ENCODE measurements at places on chromosomes 5 and 9.

DNA sequence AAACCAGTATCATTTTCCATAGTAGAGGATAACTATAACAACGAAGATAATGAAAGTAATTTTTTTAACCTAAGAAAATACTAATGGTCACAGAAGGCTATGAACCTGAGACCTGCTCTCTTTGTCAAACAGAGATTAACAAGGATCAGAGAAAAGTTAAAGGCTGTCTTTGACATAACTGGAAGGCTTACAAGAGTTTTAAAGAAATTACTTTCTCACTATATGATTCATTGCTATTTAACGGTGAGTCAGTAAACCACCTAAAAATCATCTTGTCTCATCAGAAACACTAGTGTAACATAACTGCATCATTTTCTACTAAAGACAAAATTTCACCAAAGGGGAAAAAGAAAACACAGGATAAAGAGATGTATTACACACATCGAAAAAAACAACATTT lies 19.3 kb downstream of the MLANA start:
- H3K4me1 ChIP-seq: no peaks in the 10 kb centered on the region
- no peaks in the 10 kb centered on the region for H3K27me3 ChIP-seq
- H3K4me3 ChIP-seq: no peak overlapping the region
- no peak for DNase-seq
- no peak overlapping the region for H3K27ac ChIP-seq

DNA sequence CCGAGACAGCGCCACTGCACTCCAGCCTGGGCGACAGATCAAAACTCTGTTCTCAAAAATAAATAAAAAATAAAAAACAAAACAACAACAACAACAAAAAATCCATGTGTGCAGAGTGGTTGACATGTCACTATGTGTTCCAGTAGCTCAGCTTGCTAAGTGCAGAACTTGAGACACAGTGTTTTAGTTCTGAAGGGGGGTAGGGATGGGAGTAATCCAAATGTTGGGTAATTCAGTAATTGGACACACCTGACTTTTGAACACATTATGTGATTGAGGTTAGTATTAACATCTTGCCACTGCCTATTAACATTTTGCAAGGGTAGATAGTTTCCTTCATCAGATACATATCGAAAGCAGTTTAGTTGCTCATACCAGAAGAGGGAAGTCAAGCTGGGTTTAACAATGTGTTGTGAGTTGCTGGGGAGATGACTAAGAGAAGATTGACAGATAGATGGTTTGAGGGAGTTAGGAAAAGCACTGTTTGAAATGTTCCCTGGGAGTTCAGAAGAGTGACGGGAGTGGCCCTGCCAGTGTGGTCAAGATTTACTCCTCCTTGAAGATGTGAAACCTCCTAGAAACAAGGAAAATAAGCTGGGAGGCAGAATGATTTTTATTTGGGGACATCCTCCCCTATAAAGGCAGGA lies 928 bp downstream of the HACD4 start:
- H3K27me3 ChIP-seq: no peaks in the 10 kb centered on the region
- H3K4me1 ChIP-seq: peaks cover 4% of the 10 kb centered on the region
- peak overlapping the region; percentile 52 for H3K4me3 ChIP-seq
- no peak overlapping the region for H3K27ac ChIP-seq

GRCh38 chr5:172150514-172151425 lies 37.3 kb downstream of the STK10 start:
- H3K4me1 ChIP-seq: no peaks in the 10 kb centered on the region
- DNase-seq: no peak
- no peak overlapping the region for H3K27ac ChIP-seq
- H3K4me3 ChIP-seq: no peak overlapping the region
- H3K27me3 ChIP-seq: no peaks in the 10 kb centered on the region

- no peaks in the 10 kb centered on the region for H3K4me1 ChIP-seq
- no peak for DNase-seq
- no peak overlapping the region for H3K4me3 ChIP-seq
- no peaks in the 10 kb centered on the region for H3K36me3 ChIP-seq
Observed at GRCh38 chr9:112338561-112338960, 5.1 kb upstream of the PTBP3 start.

GRCh38 chr5:155598552-155598951 lies 585.0 kb downstream of the KIF4B start:
- no peaks in the 10 kb centered on the region for H3K27me3 ChIP-seq
- no peaks in the 10 kb centered on the region for H3K36me3 ChIP-seq
- DNase-seq: no peak
- no peak overlapping the region for H3K27ac ChIP-seq
- no peak overlapping the region for H3K4me3 ChIP-seq

DNA sequence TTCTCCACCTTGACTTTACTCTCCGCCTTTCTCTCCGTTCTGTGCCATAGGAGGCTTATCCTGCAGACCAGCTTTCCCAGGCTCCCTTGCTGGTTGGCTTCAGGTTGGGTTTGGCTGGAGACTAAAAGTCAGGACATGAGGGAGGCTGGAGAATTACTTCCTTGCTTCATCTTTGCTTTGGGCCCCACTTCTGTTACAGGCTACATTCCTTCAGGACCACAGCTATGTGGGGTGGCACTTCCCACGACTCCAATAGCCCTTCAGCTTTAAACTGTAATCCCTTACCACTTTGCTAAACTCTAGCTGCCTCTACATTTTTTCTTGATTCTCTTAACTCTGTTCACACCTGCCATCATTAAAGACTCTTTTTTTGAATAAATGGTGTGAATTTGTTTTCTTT lies 186.7 kb upstream of the NR4A3 start:
- no peak overlapping the region for H3K4me3 ChIP-seq
- H3K27me3 ChIP-seq: no peaks in the 10 kb centered on the region
- no peak for DNase-seq
- no peaks in the 10 kb centered on the region for H3K4me1 ChIP-seq
- H3K27ac ChIP-seq: no peak overlapping the region
- H3K36me3 ChIP-seq: no peaks in the 10 kb centered on the region

GRCh38 chr5:88390096-88390441 lies 121.4 kb upstream of the TMEM161B start:
- H3K36me3 ChIP-seq: no peaks in the 10 kb centered on the region
- DNase-seq: no peak
- H3K4me1 ChIP-seq: no peaks in the 10 kb centered on the region
- H3K27ac ChIP-seq: no peak overlapping the region
- H3K4me3 ChIP-seq: no peak overlapping the region
- H3K27me3 ChIP-seq: no peaks in the 10 kb centered on the region

DNA sequence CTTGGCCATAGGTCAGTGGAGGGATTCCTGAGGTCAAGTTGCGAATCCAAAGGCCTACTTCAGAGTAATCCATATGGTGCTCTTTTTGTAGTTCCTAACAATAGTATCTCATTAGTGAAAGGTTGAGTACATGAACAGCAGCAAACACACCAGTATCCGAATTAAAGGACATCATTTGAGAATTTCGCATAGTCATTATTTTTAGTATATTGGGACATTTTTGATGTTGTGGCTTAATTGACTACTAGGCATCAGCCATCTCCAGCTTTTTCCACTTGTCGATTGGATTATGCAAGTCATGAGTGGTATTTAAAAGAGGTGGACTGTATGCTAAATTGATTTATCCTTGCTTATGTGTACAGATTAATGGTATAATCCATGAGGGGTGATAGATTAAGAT lies 23.7 kb downstream of the MAP3K1 start:
- no peak for DNase-seq
- no peak overlapping the region for H3K4me3 ChIP-seq
- peaks cover 2% of the 10 kb centered on the region for H3K4me1 ChIP-seq
- H3K36me3 ChIP-seq: no peaks in the 10 kb centered on the region
- no peaks in the 10 kb centered on the region for H3K27me3 ChIP-seq

DNA sequence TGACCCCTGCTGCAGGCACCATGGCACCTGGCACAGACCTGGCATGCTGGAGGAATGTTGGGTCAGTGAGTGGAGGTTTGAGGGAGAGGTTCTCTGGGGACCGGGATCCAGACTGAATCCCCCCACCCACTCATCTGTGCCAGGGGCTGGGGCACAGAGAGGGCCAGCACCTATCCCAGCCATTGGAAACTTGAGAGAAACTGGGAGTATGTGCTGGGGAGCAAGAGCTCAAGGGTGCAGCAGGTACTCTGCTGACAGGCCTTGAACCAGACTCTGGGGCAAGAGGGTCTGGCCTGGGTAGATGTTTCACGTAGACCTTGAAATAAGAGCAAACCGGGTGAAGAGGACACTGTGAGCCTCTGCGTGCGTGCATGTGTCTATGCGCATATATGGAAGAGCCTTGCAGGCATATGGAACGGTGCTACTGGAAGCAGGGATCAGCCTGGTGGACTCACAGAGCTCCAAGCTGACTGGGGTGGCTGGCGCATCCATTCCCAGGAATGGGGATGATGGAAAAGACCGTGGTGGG lies 8.8 kb downstream of the FGF18 start:
- no peak overlapping the region for H3K4me3 ChIP-seq
- H3K27me3 ChIP-seq: no peaks in the 10 kb centered on the region
- no peak for DNase-seq

DNA sequence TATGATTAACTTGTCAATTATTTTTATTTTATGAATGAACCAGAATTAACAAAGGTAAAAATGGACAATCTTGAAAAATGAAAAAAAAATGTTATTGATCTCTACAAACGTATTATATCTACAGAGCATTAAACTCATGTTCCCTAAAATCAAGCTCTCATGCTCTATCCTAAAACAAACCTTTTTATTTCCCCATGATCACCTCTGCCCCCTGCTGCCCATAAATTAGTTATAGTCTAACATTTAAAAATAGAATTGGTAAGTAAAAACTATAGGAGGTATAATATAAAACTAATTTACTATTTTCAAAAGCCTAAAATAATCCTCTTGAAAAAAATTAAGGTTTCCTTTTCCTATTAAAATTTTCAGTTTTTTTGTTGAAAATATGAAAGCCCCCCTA lies 168.0 kb upstream of the POU5F2 start:
- H3K4me3 ChIP-seq: no peak overlapping the region
- no peak overlapping the region for H3K27ac ChIP-seq
- H3K27me3 ChIP-seq: no peaks in the 10 kb centered on the region
- DNase-seq: no peak
- no peaks in the 10 kb centered on the region for H3K36me3 ChIP-seq
- H3K4me1 ChIP-seq: no peaks in the 10 kb centered on the region

DNA sequence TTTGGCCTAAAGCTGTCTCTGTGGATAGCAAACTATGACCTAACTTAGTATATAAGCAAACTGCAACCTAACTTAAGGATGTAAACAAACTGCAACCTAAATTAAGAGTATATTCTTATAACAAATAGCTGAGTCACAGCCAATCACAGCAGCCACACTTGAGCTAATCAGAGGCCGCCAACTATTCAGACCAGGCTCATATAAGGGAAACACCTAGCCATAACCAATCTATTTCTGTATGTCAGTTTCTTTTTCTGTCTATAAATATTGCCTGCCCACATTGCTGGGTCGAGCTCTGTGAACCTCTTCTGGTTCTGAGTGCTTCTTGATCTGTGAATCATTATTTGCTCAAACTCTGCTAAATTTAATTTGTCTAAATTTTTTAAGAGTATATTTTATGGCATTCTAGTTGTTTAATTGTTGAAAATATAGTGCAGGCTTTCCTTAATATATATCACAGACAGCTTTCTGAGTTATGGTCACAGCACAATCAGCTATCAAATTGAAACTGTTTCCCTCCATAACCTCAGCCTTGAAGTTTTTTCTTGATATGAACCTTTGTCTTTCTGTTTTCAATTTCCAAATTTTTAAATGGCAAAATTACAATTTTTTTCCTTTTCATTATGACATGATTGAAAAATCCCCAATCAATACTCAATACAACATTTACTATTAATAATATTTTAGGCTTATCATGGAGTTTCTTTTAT lies 327.1 kb upstream of the NUDT12 start:
- DNase-seq: no peak
- no peak overlapping the region for H3K27ac ChIP-seq
- no peak overlapping the region for H3K4me3 ChIP-seq
- H3K36me3 ChIP-seq: no peaks in the 10 kb centered on the region
- H3K27me3 ChIP-seq: peaks cover 2% of the 10 kb centered on the region

GRCh38 chr5:132207778-132208177 lies 19.9 kb downstream of the P4HA2 start:
- no peaks in the 10 kb centered on the region for H3K27me3 ChIP-seq
- no peaks in the 10 kb centered on the region for H3K4me1 ChIP-seq
- no peak overlapping the region for H3K4me3 ChIP-seq
- no peak overlapping the region for H3K27ac ChIP-seq

DNA sequence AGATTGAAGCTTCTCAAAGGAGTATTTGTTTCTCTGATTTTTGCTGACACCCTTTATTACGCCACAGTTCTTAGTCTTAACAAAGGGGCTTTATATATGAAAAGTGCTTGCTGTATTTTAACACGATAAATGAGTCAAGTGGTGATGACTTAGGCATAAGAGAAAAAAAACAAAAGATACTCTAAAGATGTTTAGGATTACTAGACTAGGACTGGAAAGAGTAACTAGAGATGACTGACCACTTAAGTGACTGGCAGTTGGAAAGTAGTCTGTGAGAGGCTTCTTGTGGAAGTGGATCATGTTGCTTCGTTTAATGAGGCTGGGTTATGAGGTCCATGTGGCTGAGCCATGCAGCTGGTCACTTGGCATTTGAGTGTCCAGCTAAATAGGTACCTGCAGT lies 69.4 kb upstream of the ACTBL2 start:
- H3K27me3 ChIP-seq: no peaks in the 10 kb centered on the region
- H3K36me3 ChIP-seq: no peaks in the 10 kb centered on the region
- H3K4me3 ChIP-seq: no peak overlapping the region
- no peak for DNase-seq
- H3K4me1 ChIP-seq: no peaks in the 10 kb centered on the region

DNA sequence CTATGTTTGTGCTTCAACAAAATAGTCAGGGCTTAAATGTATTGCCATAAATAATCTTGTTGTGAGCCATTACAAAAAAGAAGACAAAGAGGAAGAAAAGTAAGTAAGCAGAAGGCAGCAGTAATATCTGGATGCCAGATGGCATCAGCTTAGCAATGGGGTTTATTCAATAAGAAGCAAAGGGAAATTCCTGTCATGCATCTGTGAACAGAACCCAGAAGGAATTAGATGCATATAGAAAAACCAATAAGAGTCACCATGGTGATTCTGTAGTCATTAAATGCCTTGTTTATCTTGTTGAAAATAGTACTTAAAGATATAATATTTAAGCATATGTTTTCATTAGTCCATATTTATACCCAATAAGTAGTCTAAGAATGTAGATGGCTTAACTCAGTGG lies 216.0 kb downstream of the ADAMTSL1 start:
- no peaks in the 10 kb centered on the region for H3K27me3 ChIP-seq
- H3K4me3 ChIP-seq: no peak overlapping the region
- no peak for DNase-seq
- no peak overlapping the region for H3K27ac ChIP-seq
- no peaks in the 10 kb centered on the region for H3K4me1 ChIP-seq
- H3K36me3 ChIP-seq: no peaks in the 10 kb centered on the region

DNA sequence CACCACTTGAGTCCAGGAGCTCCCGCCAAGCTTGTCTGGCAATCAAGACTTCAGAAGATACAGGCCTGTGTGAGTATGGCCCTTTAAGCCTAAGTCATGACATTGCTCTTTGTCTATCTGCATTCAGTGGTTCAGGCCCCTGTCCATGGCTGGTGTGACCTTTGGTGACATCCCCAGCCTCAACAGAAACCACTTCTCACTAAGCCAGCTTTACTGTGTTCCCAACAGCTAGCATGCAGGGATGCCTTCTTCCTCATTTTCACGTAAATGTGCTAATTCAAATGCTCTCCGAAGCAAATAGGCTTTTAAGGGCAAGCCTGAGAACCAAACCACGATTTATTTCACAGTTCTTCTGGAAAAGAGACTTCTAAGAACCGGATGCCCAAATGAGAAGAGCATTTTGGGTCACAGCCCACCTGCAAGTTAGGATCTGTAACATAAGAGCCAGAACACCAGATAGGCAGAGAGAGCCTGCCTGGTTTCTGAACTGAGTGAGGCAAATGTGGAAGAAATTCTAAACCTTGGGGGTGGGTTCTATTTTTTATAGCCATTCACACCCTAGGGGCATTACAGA lies 14.9 kb downstream of the CD180 start:
- H3K27ac ChIP-seq: no peak overlapping the region
- DNase-seq: no peak
- H3K4me3 ChIP-seq: no peak overlapping the region
- no peaks in the 10 kb centered on the region for H3K36me3 ChIP-seq
- no peaks in the 10 kb centered on the region for H3K27me3 ChIP-seq

Data from ovary (tissue), 10 donors.